Activated CD8-positive, alpha-beta T cell treated with anti-CD3 and anti-CD28 coated beads for 36 hours (primary cell): ENCODE measurements at places on chromosomes 13 and 19. TPM values are rescaled to one million over a fixed set of nuclear protein-coding genes. Genes with fewer than 3 reads are reported as not detected.

ATP13A1 gene
- 52.4 TPM for total RNA-seq

CYP2A7 gene
- total RNA-seq, result not detected

YJEFN3 gene
- total RNA-seq, result 7.4 TPM

CARM1 gene
- total RNA-seq, result 95.1 TPM

ZNF441 gene
- total RNA-seq, result 3.6 TPM

RGCC gene
- 135 TPM for total RNA-seq

UGGT2 gene
- total RNA-seq, result not detected

ATP1A3 gene
- total RNA-seq, result 5.9 TPM

ACP5 gene
- total RNA-seq, result 6.2 TPM

NLRP4 gene
- not detected for total RNA-seq

LYPD5 gene
- 0.51 TPM for total RNA-seq

IL12RB1 gene
- total RNA-seq, result 27.2 TPM

RASL11A gene
- total RNA-seq, result 2.7 TPM

ZNF563 gene
- 7.1 TPM for total RNA-seq

MATK gene
- 39.6 TPM for total RNA-seq

LHFPL6 gene
- 0.60 TPM for total RNA-seq

ZNF221 gene
- total RNA-seq, result 1.6 TPM

PLIN4 gene
- not detected for total RNA-seq

TM9SF2 gene
- total RNA-seq, result 48.0 TPM

ZNF534 gene
- not detected for total RNA-seq

ATP5F1D gene
- 199 TPM for total RNA-seq

RNF17 gene
- total RNA-seq, result not detected

KLF1 gene
- total RNA-seq, result 0.32 TPM

PEAK3 gene
- total RNA-seq, result not detected

ZNF575 gene
- total RNA-seq, result 2.0 TPM

ZSCAN4 gene
- total RNA-seq, result not detected

CEACAM1 gene
- 5.2 TPM for total RNA-seq

SKA3 gene
- total RNA-seq, result 39.5 TPM

GPR18 gene
- total RNA-seq, result 11.4 TPM

NKG7 gene
- total RNA-seq, result 283 TPM
